ENCODE measurements at places on chromosomes 12 and 14. TPM values are rescaled to one million over a fixed set of nuclear protein-coding genes. Genes with fewer than 3 reads are reported as not detected.

The KRT72 gene
- total RNA-seq, result not detected

The TMEM119 gene
- total RNA-seq, result 358 TPM

The MGST1 gene
- total RNA-seq, result 78.6 TPM

The TMEM179 gene
- total RNA-seq, result under 0.01 TPM

The TMEM106C gene
- total RNA-seq, result 91.7 TPM

The TPPP2 gene
- total RNA-seq, result not detected

The KRT75 gene
- not detected for total RNA-seq

The ITGB7 gene
- total RNA-seq, result 0.50 TPM

The MVK gene
- 22.1 TPM for total RNA-seq
